Activated gamma-delta T cell treated with Interleukin-2 at 50 U/mL for 16 hours (primary cell): ENCODE measurements at places on chromosomes 13 and 19.

DNA sequence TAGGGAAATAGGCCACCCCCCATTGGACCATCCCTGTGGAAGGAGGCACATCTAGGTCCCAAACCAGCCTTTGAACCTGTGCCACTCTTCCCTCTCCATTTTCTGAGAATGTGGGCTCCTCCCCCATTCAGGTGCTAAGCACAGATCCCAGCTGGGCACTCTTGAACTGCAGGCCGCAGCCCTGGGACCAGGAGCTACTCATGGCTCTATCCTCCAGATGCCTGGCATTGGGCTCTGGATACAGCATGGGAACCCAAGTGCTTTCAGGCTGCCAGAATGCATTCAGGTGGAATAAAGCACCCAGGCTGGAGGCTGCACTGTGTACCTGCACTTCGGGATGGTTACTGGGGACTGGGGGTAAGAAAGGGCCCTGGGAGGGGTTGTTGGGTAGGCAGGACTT is 1372.3 kb upstream of the SPRY2 start:
- DNase-seq, result no peak

GRCh38 chr13:107124129-107124718 is 556.3 kb upstream of the ARGLU1 start:
- DNase-seq, result no peak

GRCh38 chr19:2224754-2225349 is 11.3 kb downstream of the PLEKHJ1 start:
- no peak for DNase-seq

DNA sequence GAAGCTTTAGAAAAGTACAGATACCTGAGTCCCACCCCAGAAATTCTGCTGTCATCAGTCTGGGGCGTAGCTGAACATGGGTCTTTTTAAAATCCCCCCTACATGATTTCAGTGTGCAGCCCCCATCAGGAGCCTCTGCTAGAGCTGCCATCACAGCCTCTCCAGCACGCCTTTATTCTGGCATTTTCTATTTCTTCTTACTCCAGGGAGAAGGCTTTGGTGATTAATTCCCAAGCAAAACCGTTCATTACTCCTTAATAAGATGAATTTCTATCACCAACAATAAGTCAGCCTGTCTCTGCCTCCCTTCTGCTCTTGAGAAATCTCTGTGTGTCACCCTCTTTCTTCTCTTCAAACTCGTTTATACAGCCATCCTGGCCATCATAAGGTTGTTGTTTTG is 160.3 kb downstream of the KATNAL1 start:
- no peak for DNase-seq

DNA sequence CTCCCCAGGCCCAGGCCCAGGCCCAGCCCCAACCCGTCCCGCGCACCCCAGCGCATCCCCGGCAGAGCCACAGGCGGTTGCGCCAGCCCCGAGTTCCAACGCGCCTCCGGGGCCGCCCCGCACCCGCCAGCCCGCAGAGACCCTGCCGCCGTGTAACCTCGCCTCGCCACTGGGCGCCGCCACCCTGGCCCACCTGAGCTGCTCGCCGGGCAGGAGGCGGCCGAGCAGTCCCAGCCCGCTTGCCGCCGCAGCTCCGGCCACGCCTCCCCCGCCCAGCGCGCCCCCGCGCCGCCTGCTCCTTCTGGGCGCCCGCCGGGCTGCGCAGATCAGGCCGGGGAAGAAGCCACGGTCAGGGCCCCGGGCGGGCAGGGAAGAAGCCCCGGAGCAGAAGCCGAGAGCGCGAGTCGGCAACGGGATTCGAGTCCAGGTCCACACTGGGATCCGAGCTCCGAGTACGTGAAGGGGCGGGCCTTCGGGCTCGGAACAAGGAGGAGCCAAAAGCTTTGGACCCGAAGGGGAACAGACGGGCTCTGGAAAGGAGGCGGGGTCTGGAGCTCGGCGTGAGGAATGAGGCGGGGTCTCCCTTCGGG is at the start of gene MBOAT7:
TSS of gene MBOAT7 (minus strand) at position 436 of the 590 bp plus-strand sequence. CDS start 1,072 bp downstream, outside the sequence.
- DNase-seq, result no peak
